ENCODE measurements at places on chromosomes 1 and 21.

GRCh38 chr1:22747021-22747734 is 36.5 kb downstream of the EPHB2 start:
- DNase-seq = no peak

- DNase-seq = no peak
Observed at GRCh38 chr21:31514598-31514997, 144.9 kb upstream of the SOD1 start.

DNA sequence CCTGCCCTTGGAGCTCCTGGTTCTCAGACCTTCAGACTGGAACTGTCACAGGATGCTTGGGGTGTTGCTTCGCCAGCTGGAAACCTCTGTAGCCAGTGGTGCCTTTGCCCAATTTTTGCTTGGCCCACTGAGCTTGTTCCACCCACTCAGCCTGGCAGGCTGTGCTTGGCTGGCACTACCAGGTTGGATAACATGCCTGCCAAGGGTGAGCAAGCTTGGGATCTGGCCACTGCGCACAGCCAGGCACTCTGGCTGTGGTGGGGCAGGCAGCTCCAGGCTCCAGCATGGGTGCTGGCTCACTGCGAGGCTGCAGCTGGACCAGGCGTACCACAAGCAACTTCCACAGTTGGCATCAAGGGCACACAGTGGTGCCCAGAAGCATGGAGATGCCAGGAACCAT is 967.8 kb upstream of the NCAM2 start:
- no peak for DNase-seq

- no peak for DNase-seq
Observed at GRCh38 chr1:209884665-209885117, 53.3 kb upstream of the SYT14 start.

DNA sequence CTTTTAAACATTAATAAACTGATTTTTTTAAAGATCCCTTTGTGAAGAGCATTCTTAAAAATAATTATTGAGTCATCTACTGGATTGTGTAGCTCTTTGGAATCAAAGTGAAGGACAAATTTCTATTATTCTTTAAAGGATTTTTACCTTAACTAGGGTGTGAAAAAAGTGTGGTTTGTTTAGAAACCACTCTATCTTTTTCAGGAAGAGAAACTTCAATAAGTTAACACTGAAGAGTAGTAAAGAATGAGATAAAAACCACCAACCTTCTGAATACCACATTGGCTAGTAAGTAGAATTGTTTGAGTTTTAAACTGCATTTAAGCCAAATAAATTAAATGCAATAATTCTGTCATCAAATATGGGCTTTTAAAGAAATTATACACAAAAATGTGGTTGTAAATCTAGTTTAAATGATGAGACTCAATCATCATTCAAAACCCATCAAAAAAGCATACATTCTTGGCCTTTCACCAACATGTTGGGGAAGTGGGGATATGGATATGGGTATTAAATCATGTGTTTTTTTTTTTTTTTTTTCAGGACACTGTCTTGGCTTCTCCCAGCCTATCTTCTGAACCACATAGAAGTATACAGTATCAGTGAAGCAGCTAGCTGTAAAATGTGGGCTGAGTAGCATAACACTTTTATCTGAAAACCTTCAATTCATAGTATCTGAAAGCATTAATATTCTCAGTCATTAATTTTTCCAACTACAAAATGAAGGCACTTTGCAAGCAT is 4.8 kb downstream of the S1PR1 start:
- DNase-seq = no peak

- DNase-seq = no peak
Observed at GRCh38 chr1:176102768-176103350, 104.2 kb downstream of the COP1 start.

DNA sequence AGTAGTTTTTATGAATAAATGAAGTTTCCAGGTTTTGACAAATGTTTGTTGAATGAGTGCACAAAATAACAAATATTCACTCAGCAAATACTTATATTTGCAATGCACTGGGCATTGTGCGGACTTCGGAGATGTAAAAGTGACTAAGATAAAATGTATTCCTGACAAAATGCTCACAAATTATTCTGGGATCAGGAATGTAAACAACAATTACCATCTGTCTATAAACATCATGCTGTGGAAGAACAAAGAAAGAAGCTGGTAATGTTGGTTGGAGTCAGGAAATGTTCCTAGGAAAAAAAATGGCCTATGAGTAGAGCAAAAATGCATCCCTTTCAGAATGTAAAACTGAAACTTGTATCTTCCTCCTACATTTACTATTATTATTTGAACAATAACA is 68.5 kb downstream of the CRB1 start:
- DNase-seq = no peak

DNA sequence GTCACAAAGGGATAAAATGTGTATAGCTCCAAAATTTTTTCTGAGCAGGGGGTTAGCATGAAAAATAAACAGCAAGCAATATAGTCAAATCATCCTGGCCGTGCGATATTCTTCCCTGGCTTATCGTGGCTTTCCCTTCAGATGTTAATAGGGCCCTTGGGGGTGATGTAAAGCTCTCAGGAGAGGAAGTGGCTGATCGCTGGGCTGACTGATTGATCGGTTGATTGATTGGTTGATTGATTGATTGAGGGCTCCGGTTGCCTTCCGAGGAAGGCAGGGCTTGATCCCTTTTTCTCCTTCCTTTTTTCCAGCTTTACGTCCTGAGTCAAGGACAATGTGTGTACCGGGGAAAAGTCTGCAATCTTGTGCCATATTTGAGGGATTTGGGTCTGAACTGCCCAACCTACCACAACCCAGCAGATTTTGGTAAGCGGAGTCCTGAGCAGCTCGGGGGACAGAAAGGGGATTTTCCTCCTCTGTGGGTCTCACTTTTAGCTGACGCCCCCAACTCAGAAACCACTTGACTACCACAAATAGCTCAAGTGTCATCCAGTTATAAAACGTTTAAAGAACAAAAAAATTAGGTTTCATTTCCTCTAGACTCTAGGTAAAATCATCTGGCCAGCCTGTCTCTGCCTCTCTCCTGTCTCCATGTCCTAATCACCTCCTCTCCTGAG is 29.5 kb downstream of the TFF3 start:
- no peak for DNase-seq

DNA sequence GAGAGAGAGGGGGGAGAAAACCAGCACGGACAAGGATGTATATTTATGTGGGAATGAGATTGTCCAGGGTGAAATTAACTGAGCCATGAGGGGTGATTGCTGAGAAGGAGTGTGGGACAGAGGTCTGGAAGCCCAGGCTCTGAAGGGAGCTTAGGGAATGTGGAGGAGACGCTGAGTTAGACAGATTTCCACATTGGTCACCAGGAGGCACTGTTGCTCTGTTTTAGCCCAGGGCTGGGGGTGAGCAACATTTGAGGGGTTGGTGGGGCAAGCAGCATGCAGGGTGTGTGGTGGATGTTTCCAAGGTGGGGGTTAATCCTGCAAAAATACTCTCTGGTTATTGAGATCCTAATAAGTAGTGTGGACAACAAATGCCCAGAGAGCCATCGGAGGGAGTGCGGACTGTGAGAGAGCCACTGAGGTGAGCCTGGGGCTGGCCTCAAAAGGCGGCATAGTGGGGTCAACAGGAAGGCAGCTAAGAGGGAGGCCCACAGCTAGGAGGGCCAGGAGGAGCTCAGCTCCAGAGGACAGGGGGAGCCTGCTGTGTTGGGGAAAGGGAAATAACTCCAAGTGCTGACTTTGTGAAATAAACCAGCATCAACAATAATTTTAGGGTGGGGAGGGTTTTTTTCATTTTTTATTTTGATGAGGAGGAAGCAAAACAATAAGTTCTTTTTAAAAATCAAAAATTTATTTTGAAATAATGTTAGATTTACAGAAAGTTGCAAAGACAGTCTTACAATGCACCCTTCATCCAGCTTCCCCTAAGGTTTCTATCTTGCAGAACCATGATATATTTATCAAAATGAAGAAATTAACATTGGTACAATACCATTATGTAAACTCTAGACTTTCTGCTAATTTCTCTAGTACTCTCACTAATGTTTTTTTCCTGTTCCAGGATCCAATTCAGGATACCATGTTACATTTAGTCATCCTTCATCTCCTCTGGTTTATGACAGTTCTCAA is 82.8 kb upstream of the CD34 start:
- DNase-seq = peak; percentile 1

DNA sequence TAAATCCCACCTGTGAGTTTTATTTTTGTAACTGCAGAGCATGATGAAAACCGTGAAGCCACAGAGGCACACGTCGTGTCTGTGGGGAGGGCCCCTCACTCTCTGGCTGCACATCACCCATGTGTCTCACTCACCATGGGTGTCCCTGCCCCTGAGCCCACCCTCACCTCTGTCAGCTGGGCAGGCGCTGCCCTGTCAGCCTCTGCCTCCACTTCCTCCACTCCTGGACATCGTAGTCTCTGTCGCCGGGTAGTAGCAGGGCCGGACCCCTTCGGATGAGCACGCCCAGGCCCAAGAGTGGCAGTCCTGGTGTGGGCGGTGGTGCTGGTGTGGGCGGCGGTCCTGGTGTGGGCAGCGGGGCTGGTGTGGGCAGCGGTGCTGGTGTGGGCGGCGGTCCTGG is 37.3 kb downstream of the COL18A1 start:
- DNase-seq = no peak

DNA sequence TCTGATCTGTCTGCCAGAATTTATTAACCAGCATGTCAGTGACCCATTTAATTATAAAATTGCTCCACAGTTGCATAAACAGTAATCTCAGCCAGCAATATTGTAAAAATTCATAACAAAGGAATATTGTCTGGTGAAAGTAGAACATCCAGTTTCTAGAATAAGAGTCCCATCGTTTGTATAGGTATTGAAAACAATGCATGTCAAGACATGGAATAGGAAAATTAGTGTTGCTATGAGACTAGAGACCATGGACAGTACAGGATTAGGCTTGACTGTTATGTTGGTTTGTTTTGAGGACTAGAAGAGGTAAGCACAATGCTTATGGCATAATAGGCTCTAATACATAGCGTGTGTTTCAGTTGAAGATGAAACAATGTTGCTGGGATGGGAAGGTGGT is 37.1 kb downstream of the ATF6 start:
- DNase-seq = no peak

- no peak for DNase-seq
Observed at GRCh38 chr1:113998361-113998760, 19.1 kb downstream of the OLFML3 start.

Data from AML-193 (cell line).